ENCODE measurements at places on chromosomes 7 and 10.

DNA sequence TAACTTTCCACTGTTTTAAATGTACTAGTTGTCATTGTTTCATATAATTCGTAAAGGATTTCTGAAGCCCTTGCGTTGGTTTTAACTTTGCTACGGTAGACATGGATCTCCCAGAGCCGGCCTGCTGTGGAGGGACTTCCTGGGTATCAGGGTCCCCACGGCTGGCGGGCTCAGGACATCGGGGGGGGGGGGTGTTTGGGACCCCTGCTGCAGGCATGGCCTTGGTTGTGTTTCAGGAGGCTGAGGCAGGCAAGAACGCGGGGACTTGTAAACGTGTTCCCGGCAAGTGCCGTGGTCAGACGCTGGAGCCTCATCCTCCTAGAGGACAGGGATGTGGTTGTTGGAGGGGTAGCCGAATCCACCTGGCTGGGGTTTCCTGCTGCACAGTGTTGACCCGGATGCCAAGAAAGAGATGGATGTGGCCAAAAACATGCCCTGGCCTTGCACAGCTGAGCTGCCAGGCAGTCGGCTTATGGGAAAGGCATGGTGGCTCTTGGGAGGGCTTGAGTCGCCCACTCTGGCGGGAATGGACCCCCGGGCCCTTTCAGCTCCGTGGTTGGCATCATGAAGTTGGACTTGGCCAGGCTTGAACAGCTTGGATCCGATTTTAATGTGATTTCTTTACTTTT is 21.4 kb upstream of the CHST12 start:
- no peak for DNase-seq

DNA sequence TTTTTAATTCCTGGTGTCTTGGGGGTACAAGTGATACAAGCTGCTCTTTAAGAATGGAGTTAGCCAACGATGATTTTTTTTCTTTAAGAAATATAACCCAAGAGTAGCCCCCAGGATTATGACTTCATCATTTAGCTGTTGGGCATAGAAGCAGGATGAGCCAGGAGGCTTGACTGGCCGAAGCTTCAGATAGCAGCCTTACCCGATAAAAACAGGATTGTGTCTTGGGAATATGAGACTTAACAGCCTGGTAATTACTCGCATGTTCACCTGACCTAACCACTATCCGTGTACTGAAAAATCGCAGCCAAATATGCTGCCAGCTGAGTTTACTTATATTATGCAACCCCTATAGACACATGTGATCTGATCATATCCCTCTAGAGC is 346.0 kb upstream of the BMPER start:
- no peak for DNase-seq

GRCh38 chr7:66403564-66403963 is 198.4 kb downstream of the TPST1 start:
- no peak for DNase-seq

DNA sequence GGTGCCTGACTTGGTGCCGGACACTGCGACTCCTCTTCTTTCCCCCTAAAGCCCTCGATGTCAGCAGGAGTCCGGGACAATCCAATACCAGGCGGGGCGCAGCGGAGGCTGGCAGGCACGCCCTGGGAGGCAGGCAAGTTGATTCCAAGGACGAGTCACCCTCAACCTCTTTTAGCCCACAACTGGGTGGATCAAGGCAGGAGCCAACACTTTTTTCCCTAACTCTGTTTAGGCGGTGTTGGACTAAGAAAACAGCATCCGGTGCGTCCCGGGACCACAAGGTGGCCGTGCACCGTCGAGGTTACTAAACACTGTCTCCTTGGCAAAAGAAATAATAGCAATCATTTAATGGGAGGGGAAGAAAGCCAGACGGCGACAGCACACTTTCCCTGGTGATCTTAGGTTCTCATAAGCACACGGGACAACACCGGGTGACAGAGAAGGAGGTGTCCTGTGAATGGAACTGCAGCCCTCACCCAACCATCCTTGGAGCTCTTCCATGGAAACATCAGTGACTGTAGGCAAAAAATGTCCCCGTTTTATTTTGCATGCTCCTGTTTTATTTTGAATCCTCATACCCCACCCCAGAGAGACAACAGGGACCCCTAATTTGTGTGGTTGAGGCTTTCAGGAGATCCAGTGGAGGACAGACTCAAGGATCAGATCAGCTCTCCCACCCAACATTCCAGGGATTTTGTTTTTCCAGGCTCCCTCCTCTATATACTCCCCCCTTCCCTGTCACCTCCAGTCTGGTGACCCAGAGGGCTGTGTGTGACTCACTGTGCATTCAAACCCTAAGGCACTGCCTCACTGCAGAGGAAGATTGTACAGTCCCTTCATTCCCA is 1.3 kb upstream of the CALCR start:
- DNase-seq, result no peak

GRCh38 chr10:44470784-44471183 is 85.9 kb upstream of the CXCL12 start:
- no peak for DNase-seq

DNA sequence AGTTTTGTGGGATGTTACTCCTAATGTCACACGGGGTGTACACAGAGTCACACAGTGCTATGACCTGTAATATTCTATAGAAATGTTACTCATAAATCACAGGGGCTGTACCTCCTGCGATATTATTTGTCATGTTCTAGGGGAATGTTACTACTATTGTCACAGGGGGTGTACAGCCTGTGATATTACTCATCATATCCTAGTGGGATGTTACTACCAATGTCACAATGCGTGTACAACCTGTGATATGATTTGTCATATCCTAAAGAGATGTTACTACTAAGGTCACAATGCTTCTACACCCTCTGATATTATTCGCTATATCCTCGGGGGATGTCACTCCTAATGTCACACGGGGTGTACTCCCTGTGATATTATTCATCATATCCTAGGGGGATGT is 7.6 kb upstream of the CCZ1B start:
- no peak for DNase-seq

DNA sequence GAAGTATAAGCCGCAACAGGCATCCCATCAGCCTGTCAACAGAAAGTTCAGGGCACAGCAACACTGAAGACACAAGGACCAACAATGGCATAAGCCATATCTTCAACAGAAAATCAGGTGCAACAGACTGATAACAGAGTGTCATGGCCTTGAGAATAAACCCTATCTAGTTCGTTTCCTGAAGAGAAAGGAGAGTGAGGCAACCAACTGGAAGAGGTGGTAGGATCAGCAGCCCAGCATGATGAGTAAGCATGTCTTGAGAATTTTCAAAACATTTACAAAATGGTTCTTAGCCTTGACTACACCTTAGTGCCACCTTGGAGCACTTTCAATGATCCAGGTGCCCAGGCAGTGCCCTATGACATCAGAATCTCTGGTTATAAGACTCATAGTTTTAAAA is 290.2 kb upstream of the SEMA3C start:
- DNase-seq, result no peak

DNA sequence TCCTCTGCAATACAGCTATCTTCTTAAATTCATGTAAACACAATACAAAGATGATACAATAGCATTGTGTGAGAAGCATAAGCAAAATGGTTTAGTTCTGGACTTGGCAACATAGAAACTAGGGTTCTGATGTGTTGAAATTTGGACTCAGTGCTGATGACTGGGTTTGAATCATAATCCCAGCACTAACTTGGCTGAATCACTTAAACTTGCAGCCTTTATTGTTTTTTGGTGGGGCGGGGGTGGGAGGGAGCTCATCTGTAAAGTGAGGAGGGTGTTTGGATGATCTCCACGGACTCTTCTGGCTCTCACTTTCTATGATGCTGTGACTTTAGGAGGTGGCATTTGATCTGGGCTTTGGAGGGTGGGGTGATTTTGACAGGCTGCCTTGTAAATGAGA is 158.2 kb downstream of the WNT2 start:
- DNase-seq, result no peak

- no peak for DNase-seq
These were observed 27.6 kb downstream of the MKI67 start for GRCh38 chr10:128098631-128099030.

- no peak for DNase-seq
These were observed 32.6 kb downstream of the PDZD8 start for GRCh38 chr10:117342641-117343040.

DNA sequence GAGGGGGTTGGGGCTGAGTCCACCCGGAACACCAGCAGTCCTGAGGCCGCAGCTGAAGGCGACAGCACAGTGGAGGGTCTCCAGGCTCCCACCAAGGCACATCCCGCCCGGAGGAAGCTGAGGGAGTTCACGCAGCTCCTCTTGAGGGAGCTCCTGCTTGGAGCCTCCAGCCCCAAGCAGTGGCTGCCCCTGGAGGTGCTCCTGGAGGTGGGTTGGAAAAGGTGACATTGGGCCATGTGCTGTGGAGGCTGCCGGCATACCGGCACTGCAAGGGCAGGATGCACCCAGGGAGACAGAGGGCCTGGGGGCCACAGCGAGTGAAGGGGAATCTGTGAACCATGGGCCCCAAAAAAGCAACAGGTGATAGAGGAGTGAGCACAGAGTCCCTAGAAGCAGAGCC is 119.4 kb downstream of the LRRC18 start:
- DNase-seq, result no peak

GRCh38 chr7:141203586-141203985 is 129.7 kb downstream of the TMEM178B start:
- no peak for DNase-seq

DNA sequence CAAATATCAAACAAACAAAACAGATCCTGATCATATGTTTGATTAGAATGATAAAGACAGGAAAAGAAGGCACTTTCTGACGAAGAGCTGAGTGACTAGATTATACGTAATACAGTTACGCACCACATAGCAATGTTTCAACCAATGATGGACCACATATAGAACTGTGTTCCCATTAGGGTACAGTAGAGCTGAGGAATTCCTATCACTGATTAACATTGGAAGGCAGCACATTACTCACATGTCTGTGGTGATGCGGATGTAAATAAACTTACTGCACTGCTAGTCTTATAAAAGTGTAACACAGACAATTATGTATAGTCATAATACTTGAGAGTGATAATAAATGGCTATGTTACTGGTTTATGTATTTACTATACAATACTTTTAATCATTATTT is 98.3 kb downstream of the PTN start:
- DNase-seq, result no peak

DNA sequence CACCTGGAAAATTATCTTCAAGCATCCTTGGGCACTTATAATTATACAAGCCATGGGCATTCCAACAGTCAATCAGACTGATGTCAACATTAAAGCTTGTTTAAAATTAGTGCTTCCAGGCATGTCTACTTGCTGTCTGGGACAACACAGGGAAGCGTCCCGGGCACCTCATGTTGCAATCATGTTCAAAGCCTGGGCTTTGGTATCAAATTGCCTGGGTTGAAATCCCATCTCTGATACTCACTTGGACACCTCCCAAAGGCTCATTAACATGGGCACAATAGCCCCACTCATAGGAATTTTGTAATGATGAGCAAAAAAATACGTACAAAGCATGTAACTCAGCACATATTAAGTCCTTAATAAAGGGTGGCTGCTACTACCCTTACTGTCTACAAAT is 14.4 kb downstream of the AIFM2 start:
- no peak for DNase-seq

DNA sequence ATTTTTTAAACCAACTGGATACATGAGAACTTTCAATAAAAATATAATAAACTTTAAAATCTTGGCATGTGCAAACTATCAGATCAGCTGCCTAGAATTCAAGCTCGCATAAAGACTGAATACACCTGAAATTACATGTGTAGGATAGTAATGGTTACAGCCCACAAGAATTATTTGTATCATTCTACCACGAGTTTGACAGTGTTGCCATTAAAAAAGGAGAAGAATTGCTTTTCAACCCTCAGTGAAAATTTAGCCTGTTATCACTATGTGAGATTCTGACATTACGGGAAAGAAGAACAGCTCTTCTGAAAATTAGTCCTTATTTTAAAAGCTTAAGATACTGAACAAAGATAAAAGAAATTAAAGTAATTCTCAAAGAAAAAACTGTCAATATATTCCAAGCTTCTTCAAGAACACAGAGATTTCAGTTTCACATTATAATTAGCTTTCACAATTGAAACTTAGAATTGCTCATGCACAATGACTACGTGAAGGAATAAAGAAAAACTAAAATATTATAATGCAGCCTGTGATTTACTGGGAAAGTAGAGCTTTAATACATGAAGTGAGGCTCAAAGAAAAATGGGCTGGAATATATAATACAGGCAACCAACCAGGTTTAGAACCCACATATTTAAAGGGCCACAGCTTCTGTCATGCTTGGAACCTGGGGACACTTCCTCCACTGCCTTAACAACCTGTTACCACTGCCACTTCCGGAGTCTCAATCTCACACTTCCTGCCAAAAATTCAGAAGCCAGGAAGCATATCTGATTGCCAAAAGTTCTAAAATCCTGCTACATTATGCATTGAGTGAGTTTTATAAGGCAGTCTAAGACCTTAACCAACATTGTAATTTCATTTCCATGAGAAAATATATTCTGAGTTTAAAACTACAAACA is 23.2 kb downstream of the TPK1 start:
- DNase-seq, result peak; percentile 56

DNA sequence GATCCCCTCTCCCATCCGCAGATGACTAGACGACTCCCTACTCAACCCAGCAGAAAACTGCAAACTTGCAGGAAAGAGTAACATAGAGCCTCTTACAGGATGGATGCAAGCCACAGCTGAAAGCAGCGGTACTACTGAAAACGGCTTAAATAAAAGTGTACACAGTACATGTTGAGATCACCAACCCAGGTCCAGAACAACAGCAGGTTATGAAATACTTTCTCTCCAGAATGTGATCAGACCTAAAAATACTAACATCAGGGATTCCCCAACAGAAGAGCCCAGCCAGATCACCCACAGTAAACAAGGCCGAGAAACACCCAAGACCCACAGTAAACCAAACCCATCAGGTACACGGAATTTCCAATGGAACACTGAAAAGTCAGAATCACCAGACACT is 13.2 kb downstream of the ATE1 start:
- DNase-seq, result no peak

- no peak for DNase-seq
These were observed 753 bp downstream of the CAMK2B start for GRCh38 chr7:44324481-44325200.

DNA sequence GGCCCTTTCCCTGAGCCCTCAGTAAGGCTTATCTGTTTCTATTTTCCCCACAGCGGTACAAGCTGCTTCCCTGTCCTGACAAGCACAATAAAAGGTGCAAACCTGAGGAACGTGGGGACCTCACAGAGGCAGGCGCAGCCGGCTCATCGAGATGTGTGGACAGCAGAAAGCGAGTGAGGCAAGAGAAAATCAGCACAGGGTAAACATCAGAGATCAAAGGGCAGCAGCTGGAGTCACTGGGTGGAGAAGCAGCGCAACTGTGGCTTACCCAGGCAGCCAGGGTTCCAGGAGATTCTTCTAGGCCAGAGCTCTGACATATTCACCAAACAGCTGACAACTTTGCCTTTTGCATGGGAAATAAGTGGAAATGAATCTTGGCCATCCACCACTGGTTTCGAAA is 212.6 kb downstream of the WDR11 start:
- DNase-seq, result no peak

DNA sequence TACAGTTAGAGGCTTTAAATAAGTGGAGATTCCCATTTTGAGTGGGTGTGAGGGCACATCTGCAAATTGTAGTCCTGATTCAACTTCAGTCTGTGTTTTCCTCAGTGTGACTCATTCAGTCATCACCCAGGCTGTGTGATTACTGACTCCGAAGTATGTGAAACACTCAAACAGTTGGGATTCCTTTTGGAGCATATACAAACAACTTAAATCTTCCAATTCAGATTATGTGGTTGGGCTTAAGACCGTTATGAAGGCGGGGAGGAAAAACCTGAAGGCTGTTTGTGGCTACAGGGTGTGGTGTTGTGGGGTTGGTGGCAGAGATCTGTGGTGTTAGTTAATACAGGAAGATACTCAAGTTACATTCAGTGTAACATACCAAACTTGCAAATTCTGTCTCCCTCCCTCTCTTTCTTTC is 259.7 kb upstream of the FERD3L start:
- DNase-seq, result peak; percentile 88

Data from Jurkat, Clone E6-1 (cell line).